Heart left ventricle (tissue), 16 donors: ENCODE measurements at places on chromosomes 3 and 15. TPM values are rescaled to one million over a fixed set of nuclear protein-coding genes. Genes with fewer than 3 reads are reported as not detected.

The HESX1 gene
- total RNA-seq = 0.93 TPM

The MASP1 gene
- 126 TPM for total RNA-seq

The GABRG3 gene
- not detected for total RNA-seq

The VGLL3 gene
- 25.4 TPM for total RNA-seq

DNA sequence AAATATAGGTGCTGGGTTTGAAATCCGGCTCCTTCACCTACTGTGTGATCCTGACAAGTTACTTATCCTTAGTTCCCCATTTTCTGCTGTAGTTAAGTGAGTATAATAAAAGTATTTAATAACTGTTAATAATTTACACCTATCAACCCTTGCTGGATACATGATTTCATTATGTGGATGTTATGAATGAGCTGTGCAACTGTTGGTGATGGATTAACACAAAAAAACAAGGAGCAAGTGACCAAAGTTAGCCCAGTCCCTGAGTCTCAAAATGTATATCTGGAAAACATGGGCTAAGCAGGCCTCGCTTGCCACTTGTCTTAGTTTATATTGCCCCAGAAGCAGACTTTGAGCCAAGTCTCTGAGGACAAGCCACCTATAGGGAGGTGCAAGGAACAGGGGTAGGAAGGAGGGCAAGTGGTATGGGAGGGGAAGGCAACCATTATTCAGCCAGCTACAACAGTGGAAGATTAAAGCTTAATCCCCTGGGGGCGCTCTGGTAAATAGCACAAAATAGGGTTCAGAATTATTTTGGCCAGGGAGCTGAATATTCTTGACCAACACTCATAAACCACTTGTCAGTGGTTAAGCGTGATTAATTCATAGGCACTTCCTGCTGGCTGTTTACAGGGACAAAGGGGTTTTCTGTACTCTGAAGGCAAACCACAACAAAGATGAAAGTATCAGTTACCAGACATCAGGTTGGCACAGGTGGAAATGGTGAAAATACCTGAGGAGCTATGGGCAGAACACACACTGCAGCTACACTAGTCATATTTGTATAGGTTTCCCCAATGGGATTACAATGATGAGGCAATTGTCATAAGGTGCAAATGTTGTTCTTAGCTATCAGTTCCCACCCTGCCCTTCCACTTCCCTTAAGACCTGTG is 76.2 kb downstream of the TRIM42 start:
- H3K27me3 ChIP-seq = peaks cover 8% of the 10 kb centered on the region
- H3K4me1 ChIP-seq = no peaks in the 10 kb centered on the region
- no peaks in the 10 kb centered on the region for H3K36me3 ChIP-seq
- H3K4me3 ChIP-seq = no peak overlapping the region
- no peak for DNase-seq

DNA sequence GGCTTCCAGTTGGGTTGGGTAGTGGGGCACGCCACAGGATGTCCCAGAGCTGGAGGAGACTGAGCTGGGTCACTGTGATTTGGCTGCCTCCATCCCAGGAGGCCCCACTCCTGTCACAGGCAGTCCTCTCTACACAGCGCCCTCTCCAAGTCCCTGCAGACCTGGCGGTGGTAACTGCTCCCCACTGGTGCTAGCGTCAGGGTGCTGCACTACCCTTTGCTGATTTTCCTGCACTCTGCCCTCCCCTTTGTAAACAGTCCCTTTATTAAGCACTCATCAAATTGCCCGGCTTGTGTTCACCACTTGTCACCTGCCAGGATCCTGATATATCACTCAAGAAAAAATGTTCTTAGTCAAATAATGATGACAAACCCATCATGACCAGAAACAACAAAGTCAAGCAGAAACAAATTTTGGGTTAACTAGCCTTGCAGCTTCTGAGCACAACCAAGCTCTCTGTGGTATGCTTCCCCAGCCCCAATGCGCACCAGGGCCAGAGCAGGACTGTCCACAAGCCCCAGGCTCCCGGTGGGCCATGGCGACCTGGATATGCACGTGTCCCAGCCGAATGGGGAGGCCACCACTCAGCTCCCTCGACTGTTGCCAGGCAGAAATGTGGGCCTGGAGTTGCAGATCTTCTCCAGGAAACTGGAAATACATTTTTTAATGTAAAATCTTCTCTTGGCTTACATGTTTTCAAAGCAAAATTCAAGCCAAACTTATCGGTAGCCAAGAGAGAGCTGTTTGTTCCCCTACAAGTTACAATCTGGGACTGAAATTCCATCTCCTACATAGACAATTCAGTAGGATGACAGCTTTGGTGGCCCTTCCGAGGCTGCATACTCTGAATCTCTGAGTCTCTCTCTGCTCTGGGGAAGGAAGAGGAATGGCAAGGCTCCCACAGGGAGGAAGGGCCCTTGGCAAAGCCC is 24.5 kb downstream of the MEGF11 start:
- no peaks in the 10 kb centered on the region for H3K4me1 ChIP-seq
- no peak for DNase-seq
- H3K27me3 ChIP-seq = no peaks in the 10 kb centered on the region
- no peak overlapping the region for H3K27ac ChIP-seq

GRCh38 chr15:74378848-74379247 is 11.4 kb upstream of the CYP11A1 start:
- no peak overlapping the region for H3K27ac ChIP-seq
- H3K27me3 ChIP-seq = no peaks in the 10 kb centered on the region
- H3K4me1 ChIP-seq = peaks cover 13% of the 10 kb centered on the region
- no peaks in the 10 kb centered on the region for H3K36me3 ChIP-seq
- no peak for DNase-seq
- H3K4me3 ChIP-seq = no peak overlapping the region

- no peak overlapping the region for H3K4me3 ChIP-seq
- H3K36me3 ChIP-seq = no peaks in the 10 kb centered on the region
- H3K27ac ChIP-seq = no peak overlapping the region
- H3K4me1 ChIP-seq = peaks cover 29% of the 10 kb centered on the region
Measured at GRCh38 chr3:53023072-53023823, 22.6 kb downstream of the SFMBT1 start.

GRCh38 chr15:100902436-100903167 is 16.6 kb upstream of the LRRK1 start:
- peak overlapping the region; percentile 84 for H3K27ac ChIP-seq
- DNase-seq = peak; percentile 78
- H3K36me3 ChIP-seq = no peaks in the 10 kb centered on the region
- peaks cover 6% of the 10 kb centered on the region for H3K27me3 ChIP-seq
- no peak overlapping the region for H3K4me3 ChIP-seq
- H3K4me1 ChIP-seq = peaks cover 15% of the 10 kb centered on the region

- H3K4me3 ChIP-seq = no peak overlapping the region
- H3K27ac ChIP-seq = no peak overlapping the region
- no peaks in the 10 kb centered on the region for H3K4me1 ChIP-seq
- H3K36me3 ChIP-seq = no peaks in the 10 kb centered on the region
- DNase-seq = no peak
Measured at GRCh38 chr3:25849091-25849490, 59.2 kb downstream of the OXSM start.

DNA sequence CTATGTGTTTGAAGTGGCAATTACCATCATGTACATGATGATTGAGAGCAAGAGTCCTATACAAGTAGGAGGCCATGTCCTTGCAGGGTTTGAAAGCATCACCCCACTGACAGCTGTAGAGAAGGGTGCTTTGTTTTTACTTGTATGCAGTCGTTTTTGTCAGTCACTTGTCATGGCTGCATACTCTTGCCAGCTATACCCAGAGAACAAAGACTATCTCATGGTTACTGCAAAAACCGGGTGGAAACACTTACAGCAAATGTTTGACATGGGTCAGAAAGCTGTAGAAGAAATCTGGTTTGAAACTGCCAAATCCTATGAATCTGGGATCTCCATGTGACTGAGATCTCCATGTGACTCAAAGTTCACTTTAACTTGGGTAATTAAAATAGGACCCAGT is 6.9 kb upstream of the PSMA4 start:
- H3K4me3 ChIP-seq = no peak overlapping the region
- H3K27ac ChIP-seq = no peak overlapping the region
- H3K4me1 ChIP-seq = no peaks in the 10 kb centered on the region
- H3K27me3 ChIP-seq = no peaks in the 10 kb centered on the region
- H3K36me3 ChIP-seq = no peaks in the 10 kb centered on the region

DNA sequence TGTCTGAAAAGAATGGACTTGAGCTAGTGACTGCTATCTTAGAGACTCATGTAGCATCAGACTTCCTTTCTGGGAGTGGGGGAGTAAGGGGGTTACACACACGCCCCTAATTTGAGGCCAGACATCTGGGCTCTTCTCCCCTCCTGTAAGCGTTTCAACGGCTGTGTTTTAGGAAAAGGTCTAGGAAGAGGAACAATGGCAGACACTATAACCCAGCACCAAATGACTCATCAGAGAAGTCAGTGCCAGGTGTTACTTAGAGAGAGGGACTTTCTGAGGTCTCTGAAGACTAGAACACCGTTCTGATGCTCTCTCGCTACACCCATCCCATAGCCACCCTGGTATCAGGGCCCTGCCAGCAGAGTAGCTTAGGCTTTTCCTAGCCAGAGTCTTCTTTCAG is 65.5 kb downstream of the SSUH2 start:
- no peak overlapping the region for H3K4me3 ChIP-seq
- no peaks in the 10 kb centered on the region for H3K27me3 ChIP-seq
- DNase-seq = no peak
- peaks cover 20% of the 10 kb centered on the region for H3K4me1 ChIP-seq
- H3K36me3 ChIP-seq = no peaks in the 10 kb centered on the region

DNA sequence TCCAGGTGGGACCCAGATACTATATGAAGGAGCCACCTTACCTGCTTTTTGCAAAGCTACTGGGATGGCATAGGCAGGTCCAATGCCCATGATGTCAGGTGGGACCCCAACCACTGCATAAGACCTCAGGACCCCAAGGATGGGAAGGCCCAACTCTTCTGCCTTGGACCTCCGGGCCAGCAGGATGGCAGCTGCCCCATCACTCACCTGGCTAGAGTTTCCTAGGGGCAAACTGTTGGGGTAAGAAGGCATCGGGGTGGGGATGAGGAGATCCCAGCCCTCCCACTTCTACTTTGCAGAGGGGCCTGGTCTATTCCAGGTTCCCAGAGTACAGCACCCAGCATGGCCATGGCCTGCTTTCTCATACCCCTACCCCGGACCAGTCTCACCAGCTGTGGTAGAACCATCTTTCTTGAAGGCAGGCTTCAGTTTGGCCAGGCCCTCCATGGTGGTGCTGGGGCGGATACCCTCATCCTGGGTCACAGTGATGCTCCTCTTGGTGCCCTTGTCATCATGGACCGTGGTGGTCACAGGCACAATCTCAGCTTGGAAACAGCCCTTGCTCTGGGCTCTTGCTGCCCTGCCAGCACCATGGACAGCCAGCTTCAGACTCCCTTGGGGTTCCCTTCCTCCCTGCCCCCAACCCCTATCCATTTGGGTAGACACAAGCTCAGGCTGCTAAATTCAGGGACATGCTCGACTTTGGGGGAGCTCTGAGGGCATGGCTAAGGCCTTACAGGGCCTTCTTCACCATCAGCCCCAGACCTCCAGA is 10.6 kb downstream of the ACAA1 start:
- no peak overlapping the region for H3K27ac ChIP-seq
- H3K4me3 ChIP-seq = no peak overlapping the region
- no peak for DNase-seq
- peaks cover 94% of the 10 kb centered on the region for H3K36me3 ChIP-seq
- H3K27me3 ChIP-seq = no peaks in the 10 kb centered on the region
